8988T (cell line): ENCODE measurements at places on chromosomes 7 and 10.

GRCh38 chr10:101012525-101013364, 13.1 kb downstream of the LZTS2 start:
- peak; percentile 88 for DNase-seq

DNA sequence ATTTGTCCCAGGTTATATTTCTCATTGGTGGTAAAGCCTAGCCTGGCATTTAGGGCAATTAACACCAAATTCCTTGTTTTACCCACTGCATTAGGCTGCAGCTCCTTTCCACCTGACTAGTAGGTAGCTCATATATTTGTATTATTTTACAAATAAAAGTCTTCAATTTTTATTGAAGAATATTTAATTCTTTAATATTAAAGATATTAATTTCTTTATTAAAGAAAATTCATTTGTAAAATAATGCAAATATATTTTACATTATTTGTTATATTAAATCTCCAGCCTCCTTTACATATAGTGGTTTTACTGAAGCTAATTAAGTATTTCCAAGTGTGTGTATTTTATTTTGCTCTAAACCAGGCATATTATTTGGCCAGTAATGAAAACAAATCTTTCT, 361.2 kb downstream of the GPR158 start:
- DNase-seq, result no peak

DNA sequence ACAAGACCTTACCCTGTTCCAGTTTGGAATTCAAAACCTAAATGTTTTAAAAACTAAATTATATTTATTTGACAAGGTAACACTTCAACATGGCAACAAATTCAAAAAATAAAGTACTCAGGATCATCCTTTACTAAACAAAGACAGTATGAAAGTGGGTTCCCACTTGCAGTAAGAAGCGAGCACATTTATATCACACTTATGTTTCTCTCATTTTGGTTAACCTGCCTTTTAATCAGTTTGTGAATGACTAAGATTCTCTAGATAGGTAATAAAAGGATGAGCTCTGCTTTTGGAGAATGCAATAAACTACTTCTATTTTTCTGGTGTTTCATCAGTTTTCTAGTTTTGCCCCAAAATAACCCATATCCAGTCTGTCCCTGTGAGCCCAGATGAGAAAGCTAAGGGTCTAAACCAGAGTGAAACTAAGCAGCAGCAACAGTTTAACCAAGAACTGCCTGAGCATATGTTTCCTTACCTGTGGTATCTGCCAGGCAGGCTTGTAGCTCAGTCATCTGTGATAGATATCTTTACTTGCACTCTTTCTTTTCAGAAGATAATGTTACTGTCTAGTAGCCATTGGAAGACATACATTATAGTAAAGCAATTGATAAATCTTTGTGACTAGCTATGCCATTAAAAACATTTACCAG, 64.1 kb downstream of the ABLIM1 start:
- no peak for DNase-seq

GRCh38 chr7:150968734-150969372, 9.3 kb downstream of the KCNH2 start:
- DNase-seq, result no peak

DNA sequence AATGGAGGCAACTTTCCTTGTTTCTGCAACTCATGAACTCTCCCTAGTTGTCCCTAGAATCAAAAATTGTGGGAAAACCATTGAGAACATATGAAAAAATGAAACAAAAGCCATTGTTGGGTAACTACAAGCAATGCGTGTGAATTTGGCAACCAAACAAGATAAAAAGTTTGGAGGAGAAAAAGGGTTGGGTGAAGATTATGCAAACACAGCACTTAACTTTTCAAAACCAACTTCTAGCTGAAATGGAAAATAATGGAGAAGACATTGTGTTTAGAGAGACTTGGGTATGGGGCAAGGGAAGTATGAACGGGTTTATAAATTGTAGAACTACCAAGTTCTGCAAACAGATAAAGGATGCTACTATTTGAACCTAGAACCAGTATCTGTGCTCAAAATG, 89.0 kb upstream of the SVIL start:
- DNase-seq, result no peak

DNA sequence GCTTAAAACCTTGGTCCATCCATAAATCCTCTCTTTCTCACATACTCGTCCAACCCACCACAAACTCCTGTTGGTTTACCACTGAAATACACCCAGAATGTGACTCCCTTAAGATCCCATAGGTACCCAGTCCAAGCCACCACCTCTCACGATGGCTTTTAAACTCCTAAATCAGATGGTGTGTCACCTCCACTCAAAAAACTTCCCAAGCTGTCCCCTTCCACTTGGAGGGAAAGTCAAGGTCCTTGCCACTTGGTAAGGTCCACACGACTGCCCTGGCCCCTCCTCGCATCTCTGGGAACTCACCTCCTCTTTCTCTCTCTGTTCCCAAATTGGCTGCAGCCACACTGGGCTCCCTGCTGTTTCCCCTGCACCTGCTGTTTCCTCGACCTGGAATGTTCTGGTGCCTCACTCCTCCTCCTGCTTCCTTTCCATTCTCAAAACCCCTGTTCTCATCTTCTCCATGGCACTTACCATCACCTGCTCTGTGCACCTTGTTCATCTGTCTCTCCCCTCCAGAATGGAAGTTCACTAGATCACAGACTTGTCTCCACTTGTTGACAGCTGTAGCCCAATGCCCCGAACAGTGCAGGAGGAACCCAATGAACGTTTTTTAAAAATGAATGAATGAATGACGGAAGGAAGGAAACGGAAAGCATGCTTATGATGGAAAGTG, 23.0 kb downstream of the ZFAND2A start:
- no peak for DNase-seq

DNA sequence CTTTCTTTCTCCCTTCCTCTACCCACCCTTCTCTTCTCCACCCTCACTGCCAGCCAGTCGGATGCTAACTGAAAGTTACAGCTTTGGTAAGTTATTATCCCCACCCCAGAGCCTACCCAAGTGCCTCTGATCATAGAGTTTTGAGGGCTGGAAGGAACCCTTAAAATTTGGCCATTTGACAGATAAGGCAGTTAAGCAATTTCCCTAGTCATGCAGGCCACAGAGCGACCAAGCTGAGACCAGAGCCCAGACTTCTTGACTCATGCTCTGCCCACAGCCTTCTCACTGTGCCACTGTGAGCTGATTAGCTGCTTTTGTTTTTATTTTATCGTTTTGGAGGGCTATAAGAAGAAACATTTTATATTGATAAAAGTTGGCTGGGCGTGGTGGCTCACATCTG, 17.2 kb downstream of the SAP25 start:
- DNase-seq, result no peak

- no peak for DNase-seq
These were observed 447.3 kb downstream of the SDK1 start for GRCh38 chr7:3748389-3748788.

DNA sequence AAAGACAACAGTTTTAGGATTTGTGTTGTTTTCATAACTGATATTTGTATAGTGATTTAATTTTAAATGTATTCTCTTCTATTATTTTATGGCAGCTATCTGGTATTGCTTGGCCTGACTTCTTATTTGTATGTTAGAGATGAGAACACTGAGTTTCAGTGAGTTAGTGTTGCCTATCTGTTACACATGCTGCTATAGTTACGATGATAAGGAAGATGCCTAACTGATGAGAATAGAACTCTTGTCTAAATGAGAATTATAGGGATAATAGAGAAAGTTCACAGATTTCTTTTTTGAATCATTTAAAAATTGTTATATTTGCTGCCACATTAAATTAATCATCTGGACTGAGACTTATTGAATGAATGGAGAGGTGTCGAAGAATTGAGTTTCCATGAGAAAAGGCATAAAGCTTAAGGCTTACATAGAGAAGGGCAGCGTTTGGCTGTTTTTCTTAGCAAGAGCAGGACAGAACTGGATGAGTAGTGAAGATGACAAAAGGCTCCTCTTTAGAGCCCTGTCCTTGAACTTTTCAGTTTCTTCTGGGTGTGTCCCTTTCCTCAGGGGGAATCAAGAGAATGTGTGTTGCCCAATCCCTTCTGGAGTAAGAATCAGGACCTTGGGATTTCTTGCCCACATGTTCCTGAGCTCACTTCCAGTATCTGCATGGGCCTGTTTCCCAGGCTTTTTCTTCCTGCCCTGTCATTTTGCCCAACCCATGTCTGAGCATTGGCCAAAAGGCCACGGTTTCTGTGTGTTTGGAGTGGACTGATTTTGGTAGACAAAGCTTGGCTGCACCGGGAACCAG, 195.6 kb upstream of the CSTF2T start:
- no peak for DNase-seq

- no peak for DNase-seq
These were observed 35.2 kb upstream of the EBLN1 start for GRCh38 chr10:22252801-22253579.

DNA sequence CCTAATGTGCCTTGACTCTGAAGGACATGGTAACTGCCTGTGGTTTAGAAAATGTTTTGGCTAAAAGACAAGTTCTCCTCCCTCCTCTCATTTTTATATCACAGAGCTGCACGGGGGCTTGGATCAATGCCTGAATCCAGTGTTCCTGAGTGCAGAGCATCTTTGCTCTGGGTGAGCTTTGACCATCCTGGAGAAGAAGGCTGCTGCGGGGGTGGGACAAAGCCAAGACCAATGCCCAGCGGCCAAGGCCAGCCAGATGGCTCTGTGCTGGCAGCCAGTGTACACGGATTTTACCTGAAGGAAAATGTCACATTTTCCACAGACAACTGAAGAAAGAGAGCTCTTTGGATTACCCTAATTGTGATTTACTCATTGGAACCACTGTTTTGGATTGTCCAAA, 102.0 kb upstream of the TARP start:
- DNase-seq, result no peak

- no peak for DNase-seq
These were observed 69.1 kb downstream of the PRKAG2 start for GRCh38 chr7:151807846-151808245.

- no peak for DNase-seq
These were observed 825.2 kb downstream of the REEP3 start for GRCh38 chr10:64346389-64346788.
